ENCODE measurements at places on chromosomes 5 and 9.
A peak's percentile ranks its signal among the peaks of the same experiment; 100 is the strongest.

DNA sequence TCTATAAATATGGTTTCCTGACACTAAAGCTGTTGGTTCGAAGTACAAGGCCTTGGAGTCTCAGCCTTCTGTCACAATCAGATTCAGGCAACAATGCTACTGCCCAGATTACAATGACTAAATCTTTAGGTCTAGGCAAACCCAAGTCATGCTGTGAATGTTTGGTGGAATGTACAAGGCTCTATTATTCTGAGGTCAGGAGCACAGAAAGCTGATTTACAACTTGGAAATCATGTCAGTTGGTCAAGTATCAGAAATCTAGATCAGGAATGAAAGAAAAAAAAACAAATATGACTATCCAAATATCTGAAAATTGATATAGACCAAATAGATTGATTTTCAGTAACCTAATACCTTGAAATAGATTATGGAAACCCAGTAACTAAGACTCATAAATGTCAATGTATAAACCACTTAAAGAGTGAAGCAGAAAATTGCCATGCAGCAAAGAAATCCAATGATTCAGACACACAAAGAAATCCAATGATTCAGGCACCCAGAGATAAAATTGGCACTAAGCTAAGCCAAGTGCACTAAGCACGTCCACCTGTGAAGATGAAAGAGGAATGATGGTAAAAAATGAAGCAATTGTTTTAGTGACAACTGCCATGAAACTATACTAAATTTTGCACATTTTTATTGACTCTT, 588.0 kb upstream of the TUSC1 start:
- no peaks in the 10 kb centered on the region for H3K27me3 ChIP-seq
- no peak for DNase-seq
- H3K27ac ChIP-seq: no peak overlapping the region
- H3K36me3 ChIP-seq: no peaks in the 10 kb centered on the region

GRCh38 chr9:136634904-136635303, 27.8 kb upstream of the EGFL7 start:
- H3K27me3 ChIP-seq: no peaks in the 10 kb centered on the region
- H3K36me3 ChIP-seq: no peaks in the 10 kb centered on the region

DNA sequence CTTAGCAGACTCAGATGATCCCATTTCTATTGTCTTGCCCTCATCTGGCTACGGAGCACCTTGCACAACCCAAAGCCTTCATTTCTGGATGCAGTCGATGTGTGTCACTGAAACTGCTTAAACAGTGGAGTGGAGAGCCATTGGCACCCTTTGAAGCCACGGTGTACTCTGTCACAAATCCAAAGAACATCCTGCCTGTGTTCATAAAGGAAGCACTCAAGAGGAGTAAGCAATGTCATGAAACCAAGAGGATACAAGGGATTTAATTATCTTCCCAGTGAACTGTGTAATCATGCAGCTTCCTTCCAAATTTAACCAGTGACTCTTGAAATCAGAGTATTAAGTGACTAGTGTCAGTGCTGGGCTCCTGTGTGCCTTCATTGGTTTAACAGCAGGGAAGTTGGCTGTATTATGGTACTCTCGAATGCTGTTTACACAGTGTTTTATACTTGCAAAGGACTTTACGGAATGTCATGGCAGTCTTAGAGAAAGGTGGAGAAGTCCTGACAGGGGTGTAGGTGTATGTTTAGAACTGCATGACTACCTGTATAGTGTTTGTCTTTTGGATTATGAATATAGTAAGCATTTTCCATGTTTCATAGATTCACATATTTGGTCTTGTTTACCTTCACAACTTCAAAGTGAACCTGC, 41.9 kb downstream of the CD180 start:
- no peak overlapping the region for H3K27ac ChIP-seq
- H3K36me3 ChIP-seq: no peaks in the 10 kb centered on the region
- no peak for DNase-seq
- no peak overlapping the region for H3K4me3 ChIP-seq
- H3K4me1 ChIP-seq: no peaks in the 10 kb centered on the region

DNA sequence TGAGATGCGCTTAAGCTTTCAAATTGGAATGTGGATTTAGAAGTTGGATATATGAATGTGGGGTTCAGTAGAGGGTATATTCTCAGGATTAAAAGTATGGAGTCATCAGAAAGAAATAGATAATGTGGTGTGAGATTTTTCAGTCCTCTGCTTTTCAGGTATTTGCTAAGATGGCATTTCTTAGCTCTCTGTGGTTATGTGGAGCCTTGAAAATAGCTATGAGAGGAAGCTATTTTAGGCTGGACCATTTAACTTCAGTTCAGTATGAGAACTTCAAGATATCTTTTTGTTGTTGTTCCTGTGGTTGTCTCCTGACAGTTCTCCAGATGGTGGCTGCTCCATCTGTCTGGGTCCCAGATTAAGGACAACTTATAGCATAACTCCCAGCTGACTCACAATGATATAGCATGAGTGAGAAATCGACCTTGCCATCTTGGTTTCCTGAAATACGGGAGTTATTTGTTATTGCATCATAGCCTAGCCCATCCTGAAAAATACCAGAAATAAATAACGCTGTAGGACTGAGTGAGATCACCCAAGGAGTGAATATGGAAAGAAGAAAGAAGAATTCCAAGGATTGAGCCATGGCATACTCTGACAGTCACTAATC, 461.5 kb downstream of the ANXA1 start:
- no peaks in the 10 kb centered on the region for H3K4me1 ChIP-seq
- DNase-seq: no peak
- H3K27ac ChIP-seq: no peak overlapping the region
- H3K27me3 ChIP-seq: no peaks in the 10 kb centered on the region

DNA sequence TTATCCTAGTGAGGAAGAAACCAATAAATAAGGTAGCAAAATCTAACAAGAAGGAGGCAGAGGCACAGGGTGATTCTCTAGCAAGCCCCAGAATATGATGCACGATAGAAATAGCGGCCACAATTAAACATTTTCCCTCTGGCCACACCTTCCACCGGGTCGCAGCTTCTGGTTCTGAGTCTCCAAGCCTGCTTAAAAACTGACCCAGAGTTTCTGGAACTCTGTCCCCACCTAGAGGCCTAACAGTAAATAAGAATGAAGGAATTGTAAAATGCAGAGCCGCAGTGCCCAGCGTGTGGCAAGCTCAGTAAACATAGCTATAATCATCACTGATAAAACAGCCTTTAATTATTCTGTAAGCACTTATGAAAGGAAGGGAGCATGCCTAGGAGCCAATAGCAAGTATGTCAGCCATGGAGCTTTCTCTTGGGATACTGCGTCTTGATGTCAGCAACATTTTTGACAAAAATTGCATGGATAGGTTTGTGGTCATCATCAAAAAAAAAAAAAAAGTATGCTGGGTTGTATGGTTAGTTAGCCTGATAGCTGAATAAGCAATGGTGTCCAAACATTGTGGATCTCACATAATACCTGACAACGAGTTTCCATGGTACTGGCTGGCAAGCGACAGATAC, 465.5 kb downstream of the DNAH5 start:
- no peaks in the 10 kb centered on the region for H3K36me3 ChIP-seq
- no peaks in the 10 kb centered on the region for H3K27me3 ChIP-seq
- H3K4me1 ChIP-seq: no peaks in the 10 kb centered on the region
- DNase-seq: peak; percentile 17
- no peak overlapping the region for H3K4me3 ChIP-seq
- H3K27ac ChIP-seq: no peak overlapping the region

DNA sequence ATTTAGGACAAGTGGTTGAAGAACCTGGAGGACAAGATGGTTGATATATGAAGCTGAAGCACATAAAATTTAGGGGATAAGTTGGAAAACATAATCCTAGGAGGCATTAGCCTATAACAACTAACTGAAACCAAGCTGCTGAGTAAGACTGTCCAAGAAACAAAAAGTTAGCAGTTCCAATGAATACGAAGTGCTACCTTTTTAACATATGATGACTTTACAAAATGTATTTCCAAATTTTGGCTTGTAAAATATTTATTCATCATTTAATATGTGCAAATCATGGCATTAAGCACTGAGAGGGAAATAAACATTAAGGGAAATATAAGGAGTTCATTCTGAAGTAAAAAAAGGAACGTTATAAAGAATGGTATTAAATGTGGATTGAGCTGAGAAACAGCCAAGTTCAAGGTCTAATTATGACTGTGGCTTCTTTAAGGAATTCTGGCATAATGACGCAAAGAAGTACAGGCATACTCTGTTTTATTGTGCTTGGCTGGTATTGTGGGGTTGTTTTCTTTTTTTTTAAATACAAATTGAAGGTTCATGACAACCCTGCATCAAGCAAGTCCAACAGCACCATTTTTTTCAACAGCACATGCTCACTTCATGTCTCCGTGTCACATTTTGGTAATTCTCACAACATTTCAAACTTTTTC, 7.7 kb downstream of the RAPGEF6 start:
- no peaks in the 10 kb centered on the region for H3K27me3 ChIP-seq
- no peaks in the 10 kb centered on the region for H3K36me3 ChIP-seq
- no peak for DNase-seq
- H3K27ac ChIP-seq: no peak overlapping the region
- no peaks in the 10 kb centered on the region for H3K4me1 ChIP-seq

GRCh38 chr9:131361202-131361833, 32.6 kb upstream of the PRRC2B start:
- no peak for DNase-seq
- H3K27ac ChIP-seq: no peak overlapping the region
- H3K36me3 ChIP-seq: no peaks in the 10 kb centered on the region
- no peak overlapping the region for H3K4me3 ChIP-seq

- no peaks in the 10 kb centered on the region for H3K4me1 ChIP-seq
- no peak for DNase-seq
- no peaks in the 10 kb centered on the region for H3K27me3 ChIP-seq
- H3K27ac ChIP-seq: no peak overlapping the region
- H3K36me3 ChIP-seq: no peaks in the 10 kb centered on the region
- H3K4me3 ChIP-seq: no peak overlapping the region
These were observed 69.4 kb upstream of the LHFPL2 start for GRCh38 chr5:78717674-78718584.

DNA sequence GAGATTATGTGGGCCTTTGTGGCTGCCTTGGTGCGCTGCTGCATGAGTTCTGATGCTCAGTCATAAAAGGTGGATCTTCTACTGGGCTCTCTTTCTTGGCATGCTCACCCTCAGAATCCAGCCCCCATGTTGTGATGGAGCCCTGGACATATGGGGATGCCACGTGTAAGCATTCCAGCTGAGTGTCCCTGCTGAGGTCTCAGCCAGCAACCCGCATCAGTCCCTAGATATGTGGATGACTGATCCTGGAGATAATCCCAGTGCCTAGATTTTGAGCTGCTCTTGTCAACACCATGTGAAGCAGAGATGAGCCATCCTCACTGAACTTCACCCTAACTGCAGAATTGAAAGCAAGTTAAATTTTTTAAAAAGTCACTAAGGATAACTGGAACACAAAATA, 390.1 kb downstream of the DMRT2 start:
- no peaks in the 10 kb centered on the region for H3K36me3 ChIP-seq
- DNase-seq: no peak
- H3K27me3 ChIP-seq: no peaks in the 10 kb centered on the region
- H3K27ac ChIP-seq: no peak overlapping the region

DNA sequence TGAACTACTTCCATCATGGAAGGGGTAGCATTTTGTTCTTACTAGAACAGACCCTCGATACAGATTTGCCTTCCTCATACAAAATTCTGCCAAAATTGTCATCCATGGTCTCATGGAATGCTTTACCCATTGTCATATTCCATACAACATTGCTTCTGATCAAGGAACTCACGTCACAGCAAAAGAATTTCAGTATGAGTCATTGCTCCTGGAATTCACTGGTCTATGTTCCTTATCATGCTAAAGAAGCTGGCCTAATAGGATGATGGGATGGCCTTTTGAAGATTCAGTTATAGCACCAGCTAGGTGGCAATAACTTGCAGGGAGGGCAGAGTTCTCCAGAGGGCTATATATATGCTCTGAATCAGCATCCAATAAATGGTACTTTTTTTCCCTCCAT, 18.2 kb upstream of the FNIP1 start:
- no peak overlapping the region for H3K27ac ChIP-seq
- H3K4me3 ChIP-seq: no peak overlapping the region
- H3K27me3 ChIP-seq: no peaks in the 10 kb centered on the region
- H3K4me1 ChIP-seq: 0 out of 2 replicates have a peak, but pooled peaks cover 2% of the 10 kb centered on the region
- no peak for DNase-seq

DNA sequence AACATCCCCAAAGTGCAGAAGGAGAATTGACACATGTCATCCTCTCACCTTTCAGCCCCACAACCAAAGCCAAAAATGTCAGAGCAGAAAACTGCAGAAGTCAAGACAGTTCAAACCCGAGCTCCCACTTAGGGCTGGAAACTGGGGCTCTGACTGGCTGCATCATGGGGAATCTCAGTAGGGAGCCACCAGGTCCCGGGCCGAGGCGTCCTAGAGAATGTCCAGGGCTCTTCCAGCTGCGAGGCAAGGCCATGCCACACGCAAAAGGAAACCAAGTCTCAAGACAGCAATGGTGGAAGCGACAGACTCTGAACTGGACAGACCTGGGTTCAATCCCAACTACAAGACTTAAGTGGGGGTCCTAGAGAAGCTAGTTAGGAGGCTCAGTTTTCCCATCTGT, 13.8 kb downstream of the SH3PXD2B start:
- H3K4me3 ChIP-seq: no peak overlapping the region
- H3K27me3 ChIP-seq: no peaks in the 10 kb centered on the region
- H3K4me1 ChIP-seq: no peaks in the 10 kb centered on the region
- no peak for DNase-seq
- H3K36me3 ChIP-seq: no peaks in the 10 kb centered on the region

GRCh38 chr5:141954194-141954593, 3.8 kb downstream of the PCDH12 start:
- H3K27me3 ChIP-seq: no peaks in the 10 kb centered on the region
- H3K4me3 ChIP-seq: no peak overlapping the region
- H3K27ac ChIP-seq: no peak overlapping the region
- peaks cover 5% of the 10 kb centered on the region for H3K4me1 ChIP-seq
- DNase-seq: no peak

GRCh38 chr5:110903966-110904365, 165.2 kb downstream of the SLC25A46 start:
- no peaks in the 10 kb centered on the region for H3K36me3 ChIP-seq
- H3K4me3 ChIP-seq: no peak overlapping the region
- no peak overlapping the region for H3K27ac ChIP-seq

DNA sequence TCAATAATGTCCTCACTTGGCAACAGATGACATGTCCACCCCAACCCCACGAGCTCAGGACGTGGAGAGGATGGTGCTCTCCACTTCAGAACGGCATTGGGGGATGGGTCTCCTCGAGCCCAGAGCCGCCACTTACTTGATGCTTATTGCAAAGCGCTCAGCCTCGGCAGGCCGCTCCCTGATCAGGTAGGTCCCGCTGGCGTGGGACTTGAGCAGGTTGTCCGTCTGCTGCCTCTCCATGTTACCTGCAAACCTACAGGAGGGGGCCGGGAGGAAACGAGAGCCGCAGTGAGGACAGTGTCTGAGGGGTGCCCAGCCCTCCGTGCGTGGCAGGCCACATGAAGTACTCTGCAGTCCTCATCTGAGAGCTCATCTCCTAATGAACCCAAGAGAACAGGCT, 36.6 kb upstream of the SARDH start:
- H3K4me1 ChIP-seq: no peaks in the 10 kb centered on the region
- DNase-seq: no peak
- H3K27ac ChIP-seq: no peak overlapping the region
- H3K27me3 ChIP-seq: no peaks in the 10 kb centered on the region
- peaks cover 20% of the 10 kb centered on the region for H3K36me3 ChIP-seq

GRCh38 chr5:134845335-134845851, 375 bp upstream of the C5orf24 start:
- peaks cover 4% of the 10 kb centered on the region for H3K36me3 ChIP-seq
- peak overlapping the region; percentile 62 for H3K4me3 ChIP-seq
- no peaks in the 10 kb centered on the region for H3K27me3 ChIP-seq
- no peak for DNase-seq
- no peaks in the 10 kb centered on the region for H3K4me1 ChIP-seq

Measured in H1 (cell line).